ENCODE measurements at places on chromosomes 6 and 20.

- DNase-seq, result no peak
Observed at GRCh38 chr20:43900496-43900895, 14.2 kb upstream of the TOX2 start.

DNA sequence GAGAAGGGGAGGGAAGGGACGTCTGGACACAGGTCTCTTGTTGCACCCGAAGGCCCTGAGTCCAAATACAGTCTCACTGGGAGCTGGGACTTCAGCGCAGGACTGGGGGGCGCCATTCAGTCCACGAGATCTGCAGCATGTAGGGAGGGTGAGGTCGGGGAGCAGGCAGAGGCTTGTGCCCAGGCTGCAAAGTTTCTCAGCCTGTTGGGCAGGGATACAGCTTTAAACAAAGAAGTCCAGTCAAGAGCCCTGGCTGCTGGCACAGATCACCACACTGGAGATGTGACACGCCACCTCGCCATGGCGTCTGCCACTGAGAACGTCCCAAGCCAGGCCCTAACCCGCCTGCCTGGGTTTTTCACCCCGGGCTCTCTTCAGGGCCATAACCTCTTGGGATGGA, 256.6 kb downstream of the DLL1 start:
- peak; percentile 43 for DNase-seq

GRCh38 chr6:96725296-96725695, 112.0 kb downstream of the GPR63 start:
- no peak for DNase-seq

DNA sequence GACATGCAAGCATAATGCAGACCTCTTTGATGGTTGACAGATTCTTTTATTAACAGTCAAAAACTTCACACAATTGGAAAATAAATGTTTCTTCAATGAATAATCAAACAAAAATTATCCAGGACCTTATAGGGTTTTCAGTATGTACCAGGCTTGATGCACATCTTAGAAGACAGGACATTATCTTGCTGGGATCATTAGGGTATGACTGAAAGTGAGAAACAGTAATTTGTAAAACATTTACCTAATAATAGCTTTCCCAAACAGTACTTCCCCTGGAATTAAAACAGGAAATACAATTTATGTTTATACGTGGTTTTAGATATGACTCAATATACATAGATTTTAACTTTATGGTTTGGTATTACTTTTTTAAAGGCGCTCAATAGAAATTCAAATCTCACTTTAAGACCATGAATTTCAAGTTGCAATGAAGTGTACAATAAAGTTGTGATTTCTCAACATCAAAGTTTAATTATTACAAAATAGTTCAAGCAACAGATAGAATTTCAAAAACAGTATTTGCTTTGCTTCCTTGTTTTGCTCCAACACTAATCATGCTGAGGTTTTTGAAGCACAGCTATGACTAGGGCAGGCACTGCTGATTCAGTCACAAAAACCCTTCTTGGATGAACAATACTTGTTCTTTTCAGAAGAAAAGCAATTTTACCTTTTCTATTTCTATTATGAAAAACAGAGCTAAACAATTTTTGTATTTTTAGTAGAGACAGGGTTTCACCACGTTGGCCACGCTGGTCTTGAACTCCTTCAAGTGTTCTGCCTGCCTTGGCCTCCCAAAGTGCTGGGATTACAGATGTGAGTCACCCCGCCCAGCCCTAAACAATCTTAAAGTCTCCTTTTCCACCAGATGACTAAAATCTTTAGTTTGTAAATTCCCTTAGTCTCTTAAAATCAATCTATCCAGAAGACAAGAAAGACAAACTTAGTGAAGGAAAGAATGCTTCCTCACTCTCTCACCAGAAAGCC, 13.7 kb downstream of the SOD2 start:
- no peak for DNase-seq

- DNase-seq, result no peak
Observed at GRCh38 chr6:164661716-164662115, 647.7 kb downstream of the C6orf118 start.

DNA sequence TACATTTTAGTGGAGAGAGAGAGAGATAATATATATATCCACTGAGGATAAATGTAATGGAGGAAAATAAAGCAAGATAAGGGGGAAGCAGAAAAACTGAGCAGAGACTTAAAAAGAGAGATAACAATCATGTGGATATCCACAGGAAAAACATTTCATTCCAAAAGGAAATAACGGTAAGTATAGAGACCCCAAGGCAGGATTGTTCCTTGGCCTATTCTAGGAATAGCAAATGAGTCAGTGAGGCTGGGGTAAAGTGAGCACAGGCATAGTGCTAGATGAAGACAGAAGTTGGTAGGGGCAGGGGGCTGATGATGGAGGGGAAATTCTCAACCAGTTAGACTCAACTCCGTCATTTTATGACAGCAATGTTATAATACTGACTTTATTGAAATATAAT, 11.2 kb downstream of the CDC40 start:
- DNase-seq, result no peak

DNA sequence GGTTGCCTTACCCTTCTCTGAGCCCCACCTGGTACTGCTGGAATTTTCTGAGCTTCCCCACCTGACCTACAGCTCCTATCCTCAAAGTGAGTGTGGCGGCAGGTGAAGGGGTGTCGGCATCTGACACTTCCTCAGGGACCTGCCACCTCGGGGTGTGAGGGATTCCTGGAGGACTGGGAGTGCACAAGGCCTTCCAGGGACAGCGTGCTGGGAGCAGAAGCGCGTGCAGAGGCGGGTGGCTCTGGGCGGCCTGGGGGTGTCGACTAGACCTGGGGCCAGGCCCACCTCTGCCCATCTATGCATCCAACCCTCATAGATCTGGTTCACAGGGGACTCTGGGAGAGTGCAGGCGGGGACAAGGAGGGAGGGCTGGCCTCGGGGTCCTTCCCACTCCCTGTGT, 7.8 kb downstream of the DLGAP4 start:
- peak; percentile 31 for DNase-seq

DNA sequence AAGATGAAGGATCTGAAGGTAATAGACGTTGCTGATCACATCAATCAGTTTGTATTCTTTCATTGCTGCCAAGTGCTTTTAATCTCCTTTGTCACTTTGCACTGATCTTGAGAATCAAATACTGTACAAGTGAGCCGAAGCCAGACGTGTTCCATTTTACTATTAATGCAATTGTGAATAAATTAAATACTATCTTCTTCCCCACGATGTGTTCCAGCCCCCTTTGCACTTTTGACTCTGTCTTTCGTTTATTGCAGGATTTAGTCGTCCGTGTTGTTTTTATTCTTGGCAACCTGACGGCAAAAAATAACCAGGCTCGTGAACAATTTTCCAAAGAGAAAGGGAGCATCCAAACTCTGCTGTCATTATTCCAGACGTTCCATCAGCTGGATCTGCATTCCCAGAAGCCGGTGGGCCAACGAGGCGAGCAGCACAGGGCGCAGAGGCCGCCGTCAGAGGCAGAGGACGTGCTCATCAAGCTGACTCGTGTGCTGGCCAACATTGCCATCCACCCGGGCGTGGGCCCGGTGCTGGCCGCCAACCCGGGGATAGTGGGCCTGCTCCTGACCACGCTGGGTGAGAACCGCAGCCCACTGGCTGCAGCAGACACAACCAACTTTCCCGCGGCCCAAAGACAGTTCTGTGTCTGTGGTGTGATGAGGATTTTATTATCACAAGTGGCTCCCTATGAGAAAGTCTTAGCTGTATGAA, 104.7 kb downstream of the ARMC2 start:
- no peak for DNase-seq

DNA sequence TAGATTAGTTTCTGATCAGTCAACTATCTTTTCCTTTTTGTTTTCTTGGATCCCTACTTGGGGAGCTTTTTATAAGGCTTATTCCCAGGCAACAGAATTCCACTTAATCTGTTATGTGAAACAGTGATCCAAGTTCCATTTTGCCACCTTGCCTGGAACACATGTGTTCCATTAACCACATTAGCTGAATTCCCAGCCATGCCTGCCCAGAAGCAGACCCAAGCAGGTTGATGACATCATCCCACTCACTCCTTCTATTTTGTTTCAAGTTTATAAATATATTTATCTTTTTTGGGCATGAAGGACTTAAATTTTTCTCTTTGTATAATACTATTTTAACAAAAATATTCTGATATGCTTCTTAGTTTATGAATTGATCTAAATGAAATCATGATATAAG, 587.4 kb downstream of the GRIK2 start:
- DNase-seq, result no peak

- no peak for DNase-seq
Observed at GRCh38 chr20:61127311-61128039, 124.6 kb upstream of the CDH4 start.

- peak; percentile 89 for DNase-seq
Observed at GRCh38 chr6:131807644-131808459, at the start of gene ENPP1. Gene ENPP1, plus strand, starts transcription at chr6:131808020. Its CDS starts 16 bp downstream, at chr6:131808036.

DNA sequence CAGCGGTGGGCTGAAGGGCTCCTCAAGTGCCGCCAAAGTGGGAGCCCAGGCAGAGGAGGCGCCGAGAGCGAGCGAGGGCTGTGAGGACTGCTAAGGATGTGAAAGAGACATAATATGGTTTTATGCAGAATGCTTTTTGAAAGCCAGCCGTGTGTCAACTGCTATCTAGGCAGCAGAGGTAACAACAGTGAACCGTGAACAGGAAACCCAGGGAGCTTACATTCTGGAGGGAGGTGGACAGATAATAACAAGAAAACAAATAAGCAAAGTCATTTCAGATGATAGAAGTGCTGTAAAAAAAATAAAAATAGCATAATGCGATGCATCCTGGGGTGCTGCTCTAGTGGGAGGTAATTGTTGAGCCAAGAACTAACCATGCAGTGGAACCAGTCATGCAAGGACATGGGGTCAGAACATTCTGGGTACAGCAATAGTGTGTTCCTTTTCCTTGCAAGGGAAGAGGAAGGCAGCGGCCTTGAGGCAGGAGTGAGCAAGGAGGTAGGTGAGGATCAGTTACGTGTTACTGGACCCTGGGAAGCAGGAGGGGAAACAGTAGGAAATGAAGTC, 134.4 kb upstream of the TMEM170B start:
- no peak for DNase-seq

DNA sequence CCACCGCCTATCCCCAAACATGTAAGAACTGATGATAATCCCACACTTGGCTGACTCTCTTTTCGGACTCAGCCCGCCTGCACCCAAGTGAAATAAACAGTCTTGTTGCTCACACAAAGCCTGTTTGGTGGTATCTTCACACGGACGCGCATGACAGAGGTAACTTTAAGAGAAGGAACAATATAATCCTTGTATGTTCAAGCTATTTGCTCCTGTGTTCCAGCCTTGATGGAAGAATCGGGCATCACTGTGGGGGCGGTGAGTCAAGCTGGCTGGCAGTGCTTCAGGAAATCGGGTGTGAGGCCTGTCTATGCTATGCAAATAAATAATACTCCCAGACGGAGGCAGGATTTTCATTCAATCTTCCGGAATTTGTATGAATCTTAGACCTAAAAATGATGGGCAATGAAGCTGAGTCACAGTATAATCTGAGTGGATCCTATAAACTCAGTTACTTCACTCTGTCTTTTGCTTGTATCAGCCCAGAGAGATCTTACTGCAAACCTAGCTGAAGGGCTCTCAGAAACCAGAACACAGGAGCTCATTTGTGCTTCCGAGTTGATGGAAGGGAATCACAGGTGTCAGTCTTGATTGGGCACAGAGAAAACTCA, 45.2 kb upstream of the NT5E start:
- DNase-seq, result no peak

GRCh38 chr20:36435592-36436541, 105.5 kb upstream of the MYL9 start:
- peak; percentile 93 for DNase-seq

- DNase-seq, result no peak
Observed at GRCh38 chr6:137734875-137735182, 132.2 kb upstream of the TNFAIP3 start.

DNA sequence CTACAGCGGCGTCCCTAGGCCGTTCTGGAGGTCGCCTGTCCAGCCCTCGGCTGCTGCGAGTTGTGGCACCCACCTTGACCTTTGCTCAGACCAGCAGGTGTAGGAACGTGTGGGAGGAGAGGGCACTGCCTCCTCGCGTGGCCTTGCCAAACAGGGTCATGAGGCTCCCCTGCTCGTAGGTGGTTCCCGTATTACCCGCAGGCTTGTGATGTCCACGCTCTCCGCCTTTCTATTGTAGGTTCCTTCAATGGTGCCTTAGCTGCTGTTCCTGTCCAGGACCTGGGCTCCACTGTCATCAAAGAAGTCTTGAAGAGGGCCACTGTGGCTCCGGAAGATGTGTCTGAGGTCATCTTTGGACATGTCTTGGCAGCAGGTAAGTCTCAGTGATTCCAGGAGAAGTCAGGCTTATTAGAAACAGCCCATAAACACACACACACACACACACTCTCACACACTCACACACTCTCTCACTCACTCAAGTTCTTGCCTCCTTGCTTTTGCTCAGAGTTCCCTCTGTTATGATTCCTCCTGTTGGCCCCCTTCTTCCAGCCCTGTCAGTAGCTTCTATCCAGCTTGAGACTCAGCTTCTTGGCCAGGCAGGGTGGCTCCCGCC, 942 bp downstream of the ACAT2 start:
- no peak for DNase-seq

DNA sequence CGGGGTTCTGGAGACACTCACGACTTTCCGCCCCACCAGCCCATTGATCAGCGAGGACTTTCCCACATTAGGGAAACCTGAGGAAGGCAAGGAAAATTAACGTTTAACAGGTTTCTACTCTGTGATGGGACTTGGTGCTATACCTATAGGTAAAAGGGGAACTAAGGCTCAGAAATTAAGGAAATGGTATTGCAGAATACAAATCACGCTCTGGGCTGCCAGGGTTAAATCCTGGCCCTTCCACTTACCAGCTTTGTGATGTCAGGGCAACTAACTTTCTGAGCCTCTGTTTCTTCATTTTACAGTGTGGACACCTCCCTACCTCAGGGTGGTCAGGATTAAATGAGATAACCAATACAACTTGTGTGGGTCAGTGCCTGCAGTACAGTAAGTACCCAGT, 8.8 kb downstream of the GNL1 start:
- DNase-seq, result no peak

DNA sequence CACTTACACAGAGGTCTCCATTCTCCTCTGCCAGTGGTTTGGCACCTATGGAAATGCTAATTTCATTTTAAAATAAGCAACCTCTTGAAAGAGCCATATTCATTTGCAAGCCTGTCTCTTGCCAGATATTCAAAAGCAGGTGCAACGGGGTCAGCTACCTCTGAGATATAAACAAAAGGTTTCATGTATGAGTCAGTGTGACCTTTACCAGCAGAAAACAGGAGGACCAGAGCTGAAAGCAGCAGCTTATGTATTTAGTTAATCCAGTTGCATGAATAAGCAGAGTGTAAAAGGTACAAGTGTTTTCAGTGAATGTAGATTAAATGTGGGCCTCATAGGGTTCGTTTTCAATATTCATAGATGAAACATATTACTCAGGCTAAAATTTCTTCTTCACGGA, 56.0 kb downstream of the TENT5A start:
- DNase-seq, result no peak

GRCh38 chr6:155315516-155315871, 1.2 kb upstream of the TFB1M start:
- DNase-seq, result no peak
